Left hindlimb (tissue), 1 donor: ENCODE measurements at places on chromosomes 12 and 14.

GRCh38 chr12:110073049-110073831, 24.9 kb upstream of the C12orf76 start:
- DNase-seq, result peak; percentile 45

- DNase-seq, result no peak
These were observed 83.5 kb downstream of the SLC25A47 start for GRCh38 chr14:100406505-100407131.

DNA sequence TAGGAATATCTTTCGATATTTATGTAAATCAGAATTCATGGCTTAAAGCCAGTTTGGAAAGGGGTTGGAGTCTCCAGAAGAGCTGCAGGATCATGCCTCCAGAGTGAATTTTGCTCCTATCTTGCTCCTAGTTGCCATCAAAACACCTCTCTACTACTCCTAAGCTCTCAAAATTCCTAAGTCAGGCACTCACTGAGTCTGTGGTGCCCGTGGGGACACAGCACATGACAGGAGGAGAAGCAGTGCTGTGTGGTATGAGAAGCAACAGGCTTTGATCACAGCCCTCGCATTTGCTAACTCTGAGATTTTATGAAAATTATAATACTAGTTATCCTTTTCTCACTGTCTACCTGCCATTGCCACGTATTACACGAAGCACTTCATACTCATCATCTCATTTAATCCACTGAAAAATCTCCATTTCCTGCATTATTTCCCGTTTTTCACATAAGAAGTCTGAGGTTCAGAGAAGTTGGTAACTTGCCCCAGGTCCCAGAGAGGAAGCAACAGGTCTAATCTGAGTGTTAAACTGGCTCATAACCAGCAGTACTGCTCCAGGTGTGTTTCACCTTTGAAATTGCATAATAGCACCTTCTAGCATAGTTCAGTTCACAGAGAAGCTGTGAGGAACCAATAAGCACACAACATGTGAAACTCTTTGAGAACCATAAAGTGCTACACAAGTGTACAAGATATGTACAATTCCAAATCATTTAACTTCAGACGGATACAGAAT, 33.1 kb upstream of the SLC35F4 start:
- no peak for DNase-seq

- peak; percentile 66 for DNase-seq
These were observed 1.9 kb downstream of the TGFB3 start for GRCh38 chr14:75979648-75980565.

- DNase-seq, result no peak
These were observed 10.7 kb upstream of the WDR89 start for GRCh38 chr14:63652406-63652805.

GRCh38 chr12:105983622-105984320, 155.0 kb downstream of the NUAK1 start:
- DNase-seq, result no peak

- peak; percentile 57 for DNase-seq
These were observed 116.5 kb downstream of the GPHN start for GRCh38 chr14:66624336-66624937.

GRCh38 chr12:106986625-106987389, at the start of gene MTERF2:
Gene MTERF2 (minus strand): TSS chr12:106987146. CDS start chr12:106978714, 8,432 bp downstream.
- DNase-seq, result peak; percentile 98

- DNase-seq, result no peak
These were observed 97.0 kb upstream of the NEDD1 start for GRCh38 chr12:96810057-96810456.

DNA sequence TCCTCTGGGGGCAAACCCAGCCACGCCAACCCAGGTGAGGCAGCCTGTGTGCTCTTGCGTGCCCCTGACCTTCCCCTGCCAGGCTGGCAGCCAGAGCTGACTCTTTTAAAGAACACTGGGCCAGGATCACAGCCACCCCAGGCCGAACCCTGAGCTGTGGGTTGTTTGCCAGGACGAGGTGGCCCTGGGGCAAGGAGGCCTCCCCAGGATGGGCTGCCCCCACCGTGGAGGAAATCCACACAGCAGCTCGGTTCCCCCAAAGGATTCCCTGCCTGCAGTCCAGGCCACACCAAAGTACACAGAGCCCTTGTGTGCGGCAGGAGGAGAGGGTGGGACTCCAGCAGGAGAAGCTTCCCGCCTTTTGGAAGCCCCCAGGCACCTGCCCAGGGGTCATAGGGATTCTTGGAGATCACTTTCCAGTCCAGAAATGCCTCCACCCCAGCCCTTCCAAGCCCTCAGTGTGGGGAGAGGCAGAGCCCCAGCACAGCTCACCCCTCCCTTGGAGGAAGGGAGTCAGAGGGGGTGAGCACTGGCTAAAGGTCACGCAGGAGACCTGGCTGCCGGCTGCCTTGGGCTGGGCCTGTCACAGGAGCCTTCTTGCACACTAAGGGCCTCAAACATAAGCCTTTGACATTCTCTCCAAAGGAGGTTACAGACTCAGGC, 115.6 kb downstream of the CALM1 start:
- DNase-seq, result peak; percentile 31

- DNase-seq, result no peak
These were observed 109.5 kb upstream of the RAP1B start for GRCh38 chr12:68501226-68501625.

DNA sequence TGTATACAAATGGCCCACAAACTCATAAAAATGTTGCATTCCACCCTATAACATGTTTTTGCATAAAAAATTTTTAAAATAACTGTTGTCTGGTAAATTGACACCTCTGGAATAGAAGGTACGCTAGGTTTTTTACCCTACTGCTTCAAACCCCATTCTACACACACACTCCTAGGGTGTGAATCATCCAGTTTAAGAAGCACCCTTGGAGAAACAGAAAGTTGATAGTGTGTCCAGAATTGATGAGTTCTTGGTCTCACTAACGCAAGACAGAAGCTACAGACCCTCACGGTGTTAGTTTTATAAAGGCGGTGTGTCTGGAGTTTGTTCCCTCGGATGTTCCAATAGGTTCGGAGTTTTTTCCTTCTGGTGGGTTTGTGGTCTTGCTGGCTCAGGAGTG, 158.5 kb downstream of the KLRB1 start:
- DNase-seq, result no peak

DNA sequence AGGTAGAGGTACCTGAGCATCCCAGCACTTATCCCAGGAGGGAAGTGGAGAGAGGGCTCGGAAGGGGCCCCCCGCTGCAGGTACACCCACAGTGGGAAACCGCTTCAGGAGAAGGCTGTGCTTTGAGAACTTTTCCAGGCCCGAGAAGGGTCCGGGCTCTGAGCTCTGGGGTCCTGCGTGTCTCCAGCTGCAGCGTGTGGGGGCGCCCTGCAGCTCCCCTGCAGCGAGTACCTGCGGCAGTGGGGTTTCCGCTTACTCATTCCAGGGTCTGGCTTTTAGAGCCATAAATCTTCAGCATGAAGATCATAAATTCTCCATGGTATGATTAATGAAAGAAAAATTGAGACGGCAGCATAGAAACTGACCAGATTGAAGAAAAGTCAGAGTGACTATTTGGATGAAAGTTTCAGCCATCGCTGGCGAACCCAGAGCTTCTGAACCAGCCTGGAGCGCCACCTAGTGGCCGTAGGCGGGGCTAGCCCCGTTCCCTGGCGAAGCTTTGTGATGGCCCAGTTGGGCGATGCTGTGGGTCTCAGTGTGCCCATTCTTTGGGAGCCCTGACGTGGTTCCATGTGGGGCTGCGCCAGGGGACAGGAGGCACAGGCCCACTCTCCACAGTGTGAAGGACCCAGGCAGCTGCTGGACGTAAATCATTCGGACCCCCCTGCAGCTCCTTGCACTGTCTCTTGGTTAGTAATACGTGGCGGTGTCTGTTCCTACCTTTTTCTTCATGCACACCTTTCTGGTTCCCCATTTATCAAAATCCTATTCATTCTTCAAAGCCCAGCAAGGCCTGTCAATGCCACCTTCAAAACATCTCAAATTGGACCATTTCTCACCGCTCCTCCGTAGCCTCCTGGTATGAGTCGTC, 198.2 kb downstream of the TSPAN9 start:
- peak; percentile 76 for DNase-seq

DNA sequence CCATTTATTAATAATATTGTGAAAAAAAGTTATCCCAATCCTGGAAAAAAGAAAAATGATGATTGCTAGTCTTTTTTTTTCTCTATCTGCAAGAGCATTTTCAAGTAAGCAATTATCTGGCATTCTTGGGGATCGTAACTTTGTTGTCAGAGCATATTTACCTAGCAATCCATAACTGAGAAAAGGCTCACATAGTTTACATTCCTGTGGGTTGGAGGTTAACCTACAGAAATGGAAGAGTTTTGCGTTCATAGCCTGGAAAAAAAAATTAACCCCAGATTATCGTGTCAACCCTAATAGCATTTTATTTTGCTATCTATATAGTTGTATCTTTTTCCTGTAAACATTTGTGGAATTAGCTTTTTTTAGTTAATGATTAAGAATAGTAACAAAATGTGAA, 292.3 kb downstream of the DAD1 start:
- no peak for DNase-seq

DNA sequence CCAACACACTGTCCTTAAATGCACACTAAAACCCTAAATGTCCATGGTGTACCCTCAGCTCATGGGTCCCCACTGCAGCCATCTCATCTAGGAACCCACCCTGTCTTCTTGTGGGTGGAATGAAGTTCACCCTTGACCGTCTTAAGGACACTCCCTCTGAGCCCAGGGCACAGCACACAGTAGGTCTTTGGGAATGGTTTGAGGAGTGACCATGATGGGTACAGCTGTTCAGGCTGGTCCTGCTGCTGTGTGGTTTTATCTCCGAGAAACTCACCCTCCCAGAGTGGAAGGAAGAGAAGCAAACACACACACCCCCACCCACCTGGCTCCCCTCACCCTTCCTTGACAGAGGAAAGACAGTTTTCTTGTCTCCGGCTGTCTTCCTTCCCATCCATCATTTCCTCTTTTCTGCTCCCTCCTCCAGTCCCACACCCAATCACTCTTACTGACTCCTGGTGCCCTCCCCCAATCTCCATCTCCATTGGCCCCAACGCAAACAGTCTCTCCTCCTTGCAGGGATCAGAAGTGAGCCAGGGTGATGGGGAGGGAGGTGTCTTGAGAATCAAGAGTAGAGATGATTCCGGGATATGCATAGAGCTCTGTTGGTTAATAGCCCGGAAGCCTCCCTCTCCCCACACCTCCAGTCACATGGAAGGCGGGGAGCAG, 105.9 kb upstream of the LHX5 start:
- no peak for DNase-seq

GRCh38 chr12:131095826-131096680, 142.3 kb downstream of the ADGRD1 start:
- peak; percentile 15 for DNase-seq

DNA sequence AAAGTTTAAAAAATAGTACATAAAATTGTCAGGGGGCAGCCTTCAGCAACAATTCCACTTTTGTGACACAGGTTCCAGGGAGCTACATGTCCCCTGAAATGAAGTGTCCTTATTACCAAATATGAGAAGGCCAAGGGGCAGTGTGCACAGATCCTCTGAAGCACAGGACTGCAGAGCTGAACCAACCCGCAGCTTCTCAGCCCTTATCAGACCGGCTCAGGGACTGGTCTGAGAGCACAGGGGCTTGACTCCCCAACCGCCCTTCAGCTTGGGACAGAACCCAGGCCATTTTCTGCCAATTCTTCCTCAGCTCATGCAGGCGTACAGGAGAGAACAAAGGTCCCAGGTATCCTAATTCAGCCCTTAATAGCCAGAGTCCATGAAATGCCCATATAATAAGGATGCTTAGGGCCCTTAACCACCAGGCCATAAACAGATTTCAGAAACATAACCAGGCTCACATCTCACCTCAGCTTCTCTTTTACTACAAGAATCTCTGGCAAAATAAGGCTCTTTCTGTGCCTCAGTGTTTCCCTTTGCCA, 221.3 kb downstream of the ANO2 start:
- no peak for DNase-seq

- no peak for DNase-seq
These were observed 904.8 kb upstream of the SEL1L start for GRCh38 chr14:82438436-82438835.

DNA sequence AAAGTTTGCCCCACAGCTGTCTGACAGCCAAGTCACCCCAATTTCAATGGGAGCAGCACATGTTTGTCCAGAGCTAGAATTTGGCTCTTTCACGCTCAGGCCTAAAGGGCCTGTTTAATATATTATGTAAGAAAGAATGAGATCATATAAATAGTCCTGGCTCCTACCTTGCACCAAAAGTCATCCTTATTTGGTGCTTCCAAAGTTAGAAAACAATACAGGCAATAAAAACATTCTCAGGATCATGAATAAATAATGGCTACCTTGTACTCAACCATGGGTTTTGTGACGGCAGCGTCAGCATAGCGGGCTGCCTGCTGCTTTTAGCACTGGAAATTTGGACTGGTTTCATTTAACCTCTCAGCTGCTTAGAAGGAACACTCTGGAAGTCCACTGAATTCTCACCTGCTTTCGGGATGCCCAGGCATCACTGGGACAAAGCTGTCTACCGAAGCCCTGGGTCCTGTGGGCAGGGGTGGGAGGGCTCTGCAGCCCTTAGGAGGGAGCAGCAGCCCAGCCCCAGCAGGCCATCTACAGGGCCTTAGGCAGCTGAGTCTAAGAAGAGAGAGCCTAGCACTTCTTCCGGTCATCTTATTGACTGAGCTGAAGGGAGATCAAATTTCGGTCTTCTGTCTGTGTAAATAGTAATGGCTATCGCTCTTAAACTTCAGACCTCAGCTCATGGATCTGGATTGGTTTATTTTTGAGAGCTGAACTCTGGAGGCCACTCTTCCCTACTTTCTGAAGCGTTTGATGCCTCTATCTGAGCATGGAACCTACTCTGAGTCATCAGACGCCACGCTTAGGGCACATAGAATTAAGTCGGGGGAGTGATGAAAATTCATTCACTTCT, 106.5 kb downstream of the SAMD4A start:
- no peak for DNase-seq

DNA sequence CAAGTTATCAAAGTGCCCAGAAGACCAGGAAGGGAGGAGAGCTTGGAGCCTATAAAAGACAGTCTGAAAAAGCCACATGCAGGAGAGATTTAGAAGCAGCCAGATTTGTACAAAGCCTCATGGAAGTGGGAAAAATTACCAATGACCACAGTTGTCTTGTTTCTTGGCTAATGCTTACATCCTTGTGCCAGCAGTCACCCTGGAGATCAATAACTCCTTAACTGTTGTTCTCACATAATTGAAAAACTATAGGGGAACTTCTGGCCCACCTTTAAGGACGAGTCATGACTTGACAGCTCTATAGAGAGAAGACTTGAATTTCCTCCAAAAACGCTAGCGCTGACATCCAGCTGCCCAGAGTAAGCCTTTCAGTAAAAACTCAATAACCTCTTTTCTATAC, 313.1 kb downstream of the GALC start:
- DNase-seq, result peak; percentile 69

DNA sequence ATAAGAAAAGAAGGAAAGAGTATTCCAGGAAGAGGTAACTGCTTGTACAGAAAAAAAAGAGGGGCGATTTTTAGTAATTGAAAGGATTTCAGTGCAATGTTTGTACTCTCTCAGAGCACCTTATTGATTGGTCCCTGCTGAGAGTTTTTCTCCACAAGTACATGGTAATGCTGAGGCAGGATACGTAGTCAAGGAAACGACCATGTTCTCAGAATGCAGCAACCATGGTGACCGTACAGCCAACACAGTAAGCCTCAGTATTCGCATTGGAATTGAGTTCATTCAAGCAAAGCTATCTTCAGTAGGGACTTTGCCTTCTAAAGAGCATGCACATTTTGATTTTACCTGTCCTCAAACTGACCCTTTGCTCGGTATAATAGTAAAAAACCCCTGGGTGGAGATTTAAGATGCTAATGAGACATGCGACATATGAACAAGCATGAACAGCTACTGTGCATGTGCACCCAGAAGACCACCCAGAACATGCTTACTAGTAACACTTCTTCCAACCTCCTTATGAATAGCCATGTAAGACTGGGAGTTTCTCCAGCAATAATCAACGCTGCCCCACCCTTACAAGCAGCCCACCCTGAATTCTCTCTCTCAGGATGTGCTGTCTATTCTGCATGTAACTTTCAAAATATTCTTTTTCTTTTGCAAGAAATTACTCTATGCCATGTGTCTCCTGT, 6.2 kb upstream of the SLC41A2 start:
- no peak for DNase-seq
